ENCODE measurements at places on chromosomes 7 and 10.

- DNase-seq = no peak
These were observed 17.9 kb upstream of the TIAL1 start for GRCh38 chr10:119614686-119615085.

DNA sequence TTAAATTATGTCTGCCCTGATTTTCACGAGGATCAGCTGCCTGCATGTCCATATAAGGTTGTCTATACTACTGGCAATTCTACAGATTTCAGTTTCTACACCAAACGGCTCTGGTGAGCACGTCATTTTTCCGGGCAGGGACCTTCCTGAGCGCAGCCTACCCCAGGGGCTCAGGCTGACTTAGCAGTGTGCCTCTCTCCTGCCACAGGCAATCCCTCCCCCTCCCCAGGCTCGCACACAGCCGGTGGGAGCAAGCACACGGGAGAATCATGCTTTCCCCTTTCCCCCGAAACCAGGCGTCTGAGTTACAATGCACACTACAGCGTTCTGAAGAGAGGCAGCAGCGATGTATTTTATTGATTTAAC, 1.7 kb downstream of the KLF6 start:
- DNase-seq = no peak

DNA sequence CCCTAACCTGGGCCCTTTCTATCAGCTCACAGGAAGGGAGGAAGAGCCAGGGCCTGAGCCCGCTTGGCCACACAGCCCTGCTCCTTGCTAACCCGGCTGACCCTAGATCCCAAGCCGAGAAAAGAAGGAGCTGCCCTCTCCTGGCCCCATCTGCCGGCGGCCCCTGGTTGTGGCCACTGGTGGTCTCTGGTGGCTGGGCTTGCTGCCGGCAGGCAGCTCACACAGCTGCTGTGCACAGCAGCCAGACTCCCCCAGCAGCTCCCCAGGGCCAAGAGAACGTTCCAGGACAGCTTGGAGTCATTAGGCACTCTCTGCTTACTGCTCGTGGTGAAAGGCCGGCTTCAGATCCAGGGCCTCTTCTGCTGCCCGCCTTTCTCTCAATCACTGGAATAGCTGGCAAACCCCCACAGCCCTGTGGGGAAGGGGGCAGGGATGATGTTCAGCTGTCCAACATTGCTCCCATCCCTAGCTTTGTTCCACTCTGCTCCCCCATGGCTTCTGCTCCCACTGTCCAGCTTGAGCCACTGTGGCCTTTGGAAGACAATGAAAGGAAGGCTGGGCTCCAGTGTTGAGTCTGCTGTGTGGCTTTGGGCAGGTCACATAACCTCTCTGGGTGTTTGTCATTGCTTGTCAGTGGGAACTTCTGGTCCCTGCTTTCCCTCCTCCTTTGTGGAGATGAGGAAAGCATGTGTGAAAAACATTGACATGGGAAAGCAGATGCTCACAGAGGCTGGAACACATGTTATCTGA, 35.4 kb upstream of the COL13A1 start:
- DNase-seq = no peak

- DNase-seq = no peak
These were observed 114.6 kb downstream of the NRBF2 start for GRCh38 chr10:63247771-63248170.

GRCh38 chr10:50322077-50322476, 70.8 kb upstream of the ASAH2 start:
- DNase-seq = no peak

- DNase-seq = no peak
These were observed 339.7 kb downstream of the PTPRN2 start for GRCh38 chr7:158247758-158248487.

GRCh38 chr10:49252313-49253034, 46.5 kb upstream of the C10orf71 start:
- no peak for DNase-seq

- DNase-seq = no peak
These were observed 669.8 kb downstream of the SUGCT start for GRCh38 chr7:40804477-40805215.

GRCh38 chr7:134779741-134780065, 269 bp downstream of the CALD1 start:
- no peak for DNase-seq

DNA sequence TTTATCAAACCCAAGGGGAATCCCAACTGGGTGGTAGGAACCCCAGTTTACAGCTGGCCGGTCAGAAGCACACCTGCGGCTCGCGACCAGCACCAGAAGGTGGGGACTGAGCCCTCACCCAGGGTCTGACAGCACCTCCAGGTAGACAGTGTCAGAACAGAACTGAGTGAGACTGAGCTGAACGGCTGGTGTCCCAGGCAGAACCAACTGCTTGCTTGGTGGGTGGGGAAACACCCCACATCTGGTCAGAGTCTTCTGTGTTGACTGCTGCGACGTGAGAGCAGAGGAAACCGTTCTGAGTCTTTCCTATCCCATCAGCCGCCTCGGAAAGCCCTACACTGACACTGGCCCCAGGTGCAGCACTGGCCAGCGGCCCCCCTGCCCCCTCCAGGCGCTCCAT, 160.7 kb downstream of the MAD1L1 start:
- no peak for DNase-seq

GRCh38 chr7:155802906-155803417, 9.3 kb downstream of the SHH start:
- no peak for DNase-seq

- no peak for DNase-seq
These were observed 31.7 kb downstream of the LHPP start for GRCh38 chr10:124493214-124493882.

DNA sequence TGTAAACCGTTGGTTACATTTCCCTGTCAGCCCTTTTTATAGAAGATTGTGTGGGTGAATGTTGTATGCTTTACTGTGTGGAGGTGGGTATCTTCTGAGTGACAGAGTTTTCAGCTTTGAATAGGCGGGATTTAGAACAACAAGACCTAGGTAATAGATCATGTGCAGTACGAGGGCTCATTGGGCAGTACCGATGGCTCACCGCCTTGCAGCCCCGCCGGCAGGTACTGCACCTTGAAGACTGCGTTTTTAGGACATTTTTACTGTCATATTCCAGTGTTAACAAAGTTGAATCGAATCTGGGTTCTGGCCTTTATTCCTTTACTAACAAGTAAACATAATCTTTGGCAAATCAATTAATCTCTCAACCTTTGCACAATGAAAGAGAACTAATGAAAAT, 55.9 kb upstream of the NCF1 start:
- no peak for DNase-seq

DNA sequence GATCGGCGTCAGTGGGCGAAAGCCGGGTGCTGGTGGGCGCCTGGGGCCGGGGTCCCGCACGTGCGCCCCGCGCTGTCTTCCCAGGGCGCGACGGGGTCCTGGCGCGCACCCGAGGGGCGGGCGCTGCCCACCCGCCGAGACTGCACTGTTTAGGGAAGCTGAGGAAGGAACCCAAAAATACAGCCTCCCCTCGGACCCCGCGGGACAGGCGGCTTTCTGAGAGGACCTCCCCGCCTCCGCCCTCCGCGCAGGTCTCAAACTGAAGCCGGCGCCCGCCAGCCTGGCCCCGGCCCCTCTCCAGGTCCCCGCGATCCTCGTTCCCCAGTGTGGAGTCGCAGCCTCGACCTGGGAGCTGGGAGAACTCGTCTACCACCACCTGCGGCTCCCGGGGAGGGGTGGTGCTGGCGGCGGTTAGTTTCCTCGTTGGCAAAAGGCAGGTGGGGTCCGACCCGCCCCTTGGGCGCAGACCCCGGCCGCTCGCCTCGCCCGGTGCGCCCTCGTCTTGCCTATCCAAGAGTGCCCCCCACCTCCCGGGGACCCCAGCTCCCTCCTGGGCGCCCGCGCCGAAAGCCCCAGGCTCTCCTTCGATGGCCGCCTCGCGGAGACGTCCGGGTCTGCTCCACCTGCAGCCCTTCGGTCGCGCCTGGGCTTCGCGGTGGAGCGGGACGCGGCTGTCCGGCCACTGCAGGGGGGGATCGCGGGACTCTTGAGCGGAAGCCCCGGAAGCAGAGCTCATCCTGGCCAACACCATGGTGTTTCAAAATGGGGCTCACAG, 1.1 kb downstream of the EGFR start:
- DNase-seq = no peak
